ENCODE measurements at places on chromosomes 13 and 19. TPM values are rescaled to one million over a fixed set of nuclear protein-coding genes. Genes with fewer than 3 reads are reported as not detected.

OVOL3 gene
- total RNA-seq = not detected

THSD8 gene
- not detected for total RNA-seq

SLC5A5 gene
- not detected for total RNA-seq

ZNF763 gene
- 2.8 TPM for total RNA-seq

MCEMP1 gene
- not detected for total RNA-seq

All from cardiac atrium fibroblast (primary cell).